ENCODE measurements at places on chromosomes 5 and 9. TPM values are rescaled to one million over a fixed set of nuclear protein-coding genes. Genes with fewer than 3 reads are reported as not detected.

DNA sequence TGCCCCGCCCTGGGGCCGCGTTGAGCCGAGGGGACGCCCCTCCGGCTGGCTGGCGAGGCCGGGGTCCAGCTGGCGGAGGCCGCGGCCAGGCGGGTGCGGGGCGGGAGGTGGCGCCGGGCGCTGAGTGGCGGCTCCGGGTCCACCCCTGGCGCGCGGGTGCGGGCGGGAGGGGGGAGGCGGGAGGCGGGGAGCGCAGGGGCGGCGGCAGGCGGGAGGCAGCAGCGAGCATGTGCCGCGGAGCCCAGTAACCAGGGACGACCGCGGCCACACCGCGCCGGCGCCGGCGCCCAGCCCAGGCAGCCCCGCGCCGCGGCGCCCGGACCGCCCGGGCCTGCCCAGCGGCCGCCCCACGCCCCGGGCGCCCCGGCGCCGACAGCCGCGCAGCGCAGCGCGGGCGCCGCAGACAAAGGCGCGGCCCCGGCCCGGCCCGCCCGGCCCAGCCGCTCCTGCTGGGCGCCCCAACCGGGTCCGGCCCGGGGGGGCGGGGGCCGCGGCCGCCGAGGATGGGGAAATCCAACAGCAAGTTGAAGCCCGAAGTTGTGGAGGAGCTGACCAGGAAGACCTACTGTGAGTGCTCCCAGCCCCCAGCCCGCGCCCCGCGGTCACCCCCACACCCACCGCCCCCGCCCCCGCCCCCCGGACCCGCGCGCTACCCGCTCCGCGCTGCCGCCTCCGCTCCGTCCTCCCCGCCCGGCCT is at the start of gene NCS1:
Gene NCS1, plus strand, starts transcription at position 244 of the 697 bp plus-strand sequence. Its CDS starts 260 bp downstream, at position 504.
- H3K36me3 ChIP-seq, result no peaks in the 10 kb centered on the region
- H3K27me3 ChIP-seq, result no peaks in the 10 kb centered on the region
- DNase-seq, result peak; percentile 81
- H3K4me3 ChIP-seq, result peak within 1 kb of the TSS; percentile 80
- H3K27ac ChIP-seq, result peak within 1 kb of the TSS; percentile 33

DNA sequence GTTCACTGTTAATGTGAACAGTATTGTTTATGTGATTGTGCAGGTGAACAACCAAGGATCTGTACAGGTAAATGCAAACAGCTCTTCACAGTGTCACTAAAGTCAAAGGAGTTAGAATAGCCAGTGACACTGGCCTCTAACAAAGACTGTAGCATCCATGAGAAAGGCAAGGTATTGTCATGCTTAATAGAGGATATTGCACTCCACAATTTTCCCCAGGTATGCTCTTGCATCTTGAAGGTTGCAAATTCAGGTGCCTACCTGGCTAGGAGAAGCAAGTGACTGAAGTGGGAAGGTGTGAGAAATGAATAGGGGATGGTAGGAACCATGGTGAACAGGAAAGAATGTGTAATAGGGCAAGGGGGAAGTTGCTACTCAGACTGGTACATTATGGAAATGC is 101.2 kb upstream of the EFNA5 start:
- H3K4me3 ChIP-seq, result no peak overlapping the region
- no peaks in the 10 kb centered on the region for H3K27me3 ChIP-seq
- H3K27ac ChIP-seq, result no peak overlapping the region
- no peaks in the 10 kb centered on the region for H3K4me1 ChIP-seq
- DNase-seq, result no peak
- H3K36me3 ChIP-seq, result no peaks in the 10 kb centered on the region

DNA sequence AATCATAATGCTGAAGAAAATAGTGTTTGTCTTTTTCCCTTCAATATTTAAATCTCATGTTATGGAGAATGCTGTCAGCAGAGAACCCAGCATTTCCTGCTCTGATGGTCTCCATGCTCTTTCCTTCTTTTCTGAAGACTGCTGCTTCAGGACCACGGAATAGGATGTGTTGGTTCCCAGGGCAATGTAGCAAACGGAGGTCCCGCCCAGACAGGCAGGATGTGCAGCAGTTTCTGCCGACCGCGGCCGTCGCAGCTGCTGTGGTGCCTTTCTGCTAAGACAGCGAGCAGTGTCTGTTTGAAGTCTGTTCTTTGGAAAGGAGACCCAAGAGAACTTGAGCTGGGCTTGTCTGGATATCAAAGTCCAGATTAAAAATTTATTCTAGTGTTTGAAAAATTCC is 654.3 kb downstream of the CCDC171 start:
- no peaks in the 10 kb centered on the region for H3K4me1 ChIP-seq
- no peak overlapping the region for H3K27ac ChIP-seq
- no peak overlapping the region for H3K4me3 ChIP-seq

The GPR150 gene
- polyA plus RNA-seq, result 0.11 TPM

The ANGPTL2 gene
- 8.4 TPM for polyA plus RNA-seq

DNA sequence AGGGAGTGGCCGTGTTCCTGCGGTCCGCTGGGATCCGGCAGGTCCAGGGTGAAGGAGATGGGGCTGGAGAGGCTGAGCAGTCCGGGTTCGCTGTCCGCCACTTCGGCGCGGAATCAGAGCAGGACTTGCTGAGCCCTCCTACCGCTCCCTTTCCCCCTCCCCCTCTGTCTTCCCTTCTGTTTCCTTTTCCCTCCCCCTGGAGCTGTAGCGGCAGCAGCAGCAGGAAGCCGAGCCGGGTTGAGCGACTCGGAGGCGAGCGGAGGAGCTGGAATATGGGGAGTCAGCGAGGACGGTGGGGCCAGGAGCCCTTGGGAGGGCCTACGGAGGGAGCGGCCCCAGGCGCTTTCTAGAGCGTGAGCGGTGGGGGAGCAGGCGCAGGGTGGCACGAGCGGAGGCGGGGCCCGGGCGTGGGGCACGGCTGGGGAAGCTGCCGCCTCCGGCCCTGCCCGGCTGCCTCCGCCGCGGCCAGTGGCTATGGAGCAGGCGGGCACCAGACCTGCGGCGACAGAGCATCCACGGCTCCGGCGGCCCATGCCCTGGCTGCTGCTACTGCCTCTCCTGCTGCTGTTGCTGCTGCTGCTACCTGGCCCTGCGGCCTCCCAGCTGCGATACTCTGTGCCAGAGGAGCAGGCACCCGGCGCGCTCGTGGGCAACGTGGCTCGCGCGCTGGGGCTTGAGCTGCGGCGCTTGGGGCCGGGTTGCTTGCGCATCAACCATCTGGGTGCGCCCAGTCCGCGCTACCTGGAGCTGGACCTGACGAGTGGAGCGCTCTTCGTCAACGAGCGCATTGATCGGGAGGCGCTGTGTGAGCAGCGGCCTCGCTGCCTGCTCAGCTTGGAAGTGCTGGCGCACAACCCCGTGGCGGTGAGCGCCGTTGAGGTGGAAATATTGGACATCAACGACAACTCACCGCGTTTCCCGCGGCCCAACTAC is at the start of gene PCDHAC2:
Gene PCDHAC2, plus strand, starts transcription at position 184 of the 933 bp plus-strand sequence. Its CDS starts 291 bp downstream, at position 475.
- H3K4me1 ChIP-seq, result no peaks in the 10 kb centered on the region
- H3K27ac ChIP-seq, result no peak within 1 kb of the TSS
- H3K36me3 ChIP-seq, result no peaks in the 10 kb centered on the region
- peak; percentile 32 for DNase-seq
- no peak within 1 kb of the TSS for H3K4me3 ChIP-seq

- no peak overlapping the region for H3K27ac ChIP-seq
- H3K36me3 ChIP-seq, result no peaks in the 10 kb centered on the region
- no peaks in the 10 kb centered on the region for H3K27me3 ChIP-seq
- DNase-seq, result no peak
- peaks cover 32% of the 10 kb centered on the region for H3K4me1 ChIP-seq
- H3K4me3 ChIP-seq, result no peak overlapping the region
Measured at GRCh38 chr5:131749138-131749537, 47.7 kb downstream of the FNIP1 start.

GRCh38 chr5:119694284-119694683 is 64.9 kb downstream of the FAM170A start:
- no peaks in the 10 kb centered on the region for H3K36me3 ChIP-seq
- H3K4me3 ChIP-seq, result no peak overlapping the region
- H3K4me1 ChIP-seq, result no peaks in the 10 kb centered on the region
- no peak overlapping the region for H3K27ac ChIP-seq
- H3K27me3 ChIP-seq, result no peaks in the 10 kb centered on the region

GRCh38 chr5:58615972-58616371 is 33.1 kb downstream of the RAB3C start:
- DNase-seq, result no peak
- H3K36me3 ChIP-seq, result no peaks in the 10 kb centered on the region
- no peaks in the 10 kb centered on the region for H3K4me1 ChIP-seq
- no peak overlapping the region for H3K27ac ChIP-seq
- H3K4me3 ChIP-seq, result no peak overlapping the region

GRCh38 chr9:35481347-35481975 is 8.4 kb upstream of the RUSC2 start:
- no peak overlapping the region for H3K27ac ChIP-seq
- no peaks in the 10 kb centered on the region for H3K4me1 ChIP-seq

- DNase-seq, result no peak
- H3K27ac ChIP-seq, result peak overlapping the region; percentile 88
- peak overlapping the region; percentile 48 for H3K4me3 ChIP-seq
- no peaks in the 10 kb centered on the region for H3K27me3 ChIP-seq
Measured at GRCh38 chr5:36300191-36300926, 1.3 kb downstream of the RANBP3L start.

The TRIM7 gene
- polyA plus RNA-seq, result 3.4 TPM

DNA sequence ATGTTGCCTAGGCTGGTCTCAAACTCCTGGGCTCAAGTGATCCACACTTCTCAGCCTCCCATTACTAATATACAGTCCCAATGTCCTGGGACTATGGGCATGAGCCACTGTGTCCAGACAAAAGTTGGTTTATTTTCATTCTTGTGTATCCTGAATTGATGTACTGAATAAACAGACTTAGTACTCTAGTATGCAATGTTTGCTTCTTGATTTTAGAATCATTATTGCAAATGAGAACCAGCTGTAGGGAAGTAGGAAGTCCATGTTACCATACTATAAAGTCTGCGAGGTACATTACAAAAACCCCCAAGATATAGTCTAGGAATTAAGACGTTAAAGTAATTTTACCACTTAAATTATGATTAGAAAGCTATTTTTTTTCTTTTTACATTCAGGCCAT is 334.6 kb upstream of the KLF9 start:
- no peak overlapping the region for H3K27ac ChIP-seq
- DNase-seq, result no peak
- H3K27me3 ChIP-seq, result no peaks in the 10 kb centered on the region
- H3K4me3 ChIP-seq, result no peak overlapping the region
- H3K36me3 ChIP-seq, result no peaks in the 10 kb centered on the region
- H3K4me1 ChIP-seq, result no peaks in the 10 kb centered on the region

GRCh38 chr9:75471549-75472114 is 383.3 kb downstream of the OSTF1 start:
- no peak overlapping the region for H3K4me3 ChIP-seq
- no peaks in the 10 kb centered on the region for H3K27me3 ChIP-seq
- H3K27ac ChIP-seq, result no peak overlapping the region
- DNase-seq, result no peak

- no peak for DNase-seq
- no peak overlapping the region for H3K4me3 ChIP-seq
- no peaks in the 10 kb centered on the region for H3K36me3 ChIP-seq
- H3K4me1 ChIP-seq, result peaks cover 36% of the 10 kb centered on the region
- H3K27ac ChIP-seq, result peak overlapping the region; percentile 92
- H3K27me3 ChIP-seq, result no peaks in the 10 kb centered on the region
Measured at GRCh38 chr9:107738789-107739188, 249.2 kb upstream of the KLF4 start.

GRCh38 chr5:139395844-139396640 is 1.1 kb upstream of the PROB1 start:
- no peaks in the 10 kb centered on the region for H3K27me3 ChIP-seq
- peak; percentile 87 for DNase-seq

The TMC1 gene
- polyA plus RNA-seq, result not detected

DNA sequence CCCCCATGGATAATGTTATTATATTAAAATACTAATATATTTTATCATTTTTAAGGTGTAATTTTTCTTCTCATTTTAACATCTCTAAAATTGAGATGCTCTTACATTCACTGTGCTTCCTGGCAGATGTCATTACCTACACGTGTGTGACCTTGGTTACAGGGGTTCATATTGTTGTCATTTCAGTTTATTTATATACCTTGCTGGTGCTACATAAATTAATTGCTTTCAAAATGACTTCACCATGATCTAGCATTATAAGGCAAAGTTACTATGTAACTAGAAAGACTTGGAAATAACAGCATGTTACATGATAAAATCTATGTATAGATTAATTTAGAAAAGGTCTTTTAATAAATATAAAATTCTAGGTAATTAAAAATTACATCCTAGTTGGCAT is 60.9 kb downstream of the ARHGEF28 start:
- no peak overlapping the region for H3K4me3 ChIP-seq
- H3K4me1 ChIP-seq, result no peaks in the 10 kb centered on the region
- H3K27me3 ChIP-seq, result no peaks in the 10 kb centered on the region
- H3K27ac ChIP-seq, result no peak overlapping the region
- DNase-seq, result no peak

GRCh38 chr5:32586276-32586599 is 881 bp downstream of the SUB1 start:
- H3K36me3 ChIP-seq, result no peaks in the 10 kb centered on the region
- no peak for DNase-seq
- H3K4me3 ChIP-seq, result peak overlapping the region; percentile 35
- no peaks in the 10 kb centered on the region for H3K27me3 ChIP-seq
- H3K4me1 ChIP-seq, result peaks cover 38% of the 10 kb centered on the region
